Activated CD4-positive, CD25-positive, alpha-beta regulatory T cell treated with anti-CD3 and anti-CD28 coated beads, Interleukin-2, amount 50 U/mL, for 72 hours (primary cell): ENCODE measurements at places on chromosomes 12 and 14.

GRCh38 chr12:128056136-128056801, 210.7 kb upstream of the TMEM132C start:
- no peak for DNase-seq

- no peak for DNase-seq
Observed at GRCh38 chr14:50739186-50739585, 71.1 kb upstream of the SAV1 start.

GRCh38 chr12:100490056-100490455, 16.4 kb downstream of the NR1H4 start:
- DNase-seq, result no peak

GRCh38 chr14:60646226-60646818, 3.0 kb downstream of the SIX1 start:
- DNase-seq, result no peak

GRCh38 chr14:24064091-24064795, 7.1 kb upstream of the CPNE6 start:
- no peak for DNase-seq

DNA sequence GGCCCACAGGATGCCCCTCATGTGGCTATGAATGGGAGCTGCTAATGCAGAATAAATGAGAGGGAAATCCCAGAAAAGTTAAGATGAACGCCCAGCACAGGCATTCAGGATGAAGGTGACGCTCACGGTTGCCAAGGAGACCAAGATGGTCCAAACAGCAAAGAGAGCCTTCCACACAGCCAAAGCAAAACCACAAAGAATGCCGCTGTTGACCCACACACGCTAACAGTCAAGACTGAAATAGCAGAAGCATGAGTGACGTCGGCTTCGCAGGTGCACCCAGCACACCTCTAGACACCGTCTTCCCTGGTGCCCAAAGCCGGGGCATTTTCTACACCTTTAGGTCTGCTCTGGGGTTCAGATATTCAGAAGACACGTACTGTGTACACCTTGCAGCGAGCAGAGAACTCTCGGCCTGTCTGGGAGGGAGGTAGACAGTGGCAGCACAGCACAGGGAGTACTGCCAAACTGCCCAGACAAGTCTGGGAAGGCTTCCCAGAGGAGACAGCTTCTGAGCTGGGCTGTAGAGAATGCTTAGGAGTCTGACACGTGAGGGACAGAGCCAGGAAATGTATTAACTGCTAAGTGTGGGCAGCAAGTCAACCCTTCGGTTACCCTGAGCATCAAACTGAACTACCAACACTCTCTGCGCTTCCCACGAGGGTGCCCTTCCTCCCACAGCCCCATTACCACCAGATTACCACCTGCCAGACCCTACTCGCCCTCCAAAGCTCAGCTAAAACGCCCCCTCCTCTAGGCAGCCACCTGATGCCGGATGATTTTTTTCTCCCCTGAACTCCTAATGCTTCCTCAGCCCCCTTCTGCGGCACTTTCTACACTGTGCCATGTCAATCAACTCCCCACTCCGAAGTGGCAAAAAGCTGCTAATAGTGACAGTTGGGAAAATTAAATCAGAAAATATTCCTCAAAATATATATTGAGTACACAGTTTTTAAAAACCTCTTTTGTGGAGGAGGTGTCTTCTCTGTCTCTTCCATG, 50.1 kb downstream of the CCDC88C start:
- peak; percentile 64 for DNase-seq

DNA sequence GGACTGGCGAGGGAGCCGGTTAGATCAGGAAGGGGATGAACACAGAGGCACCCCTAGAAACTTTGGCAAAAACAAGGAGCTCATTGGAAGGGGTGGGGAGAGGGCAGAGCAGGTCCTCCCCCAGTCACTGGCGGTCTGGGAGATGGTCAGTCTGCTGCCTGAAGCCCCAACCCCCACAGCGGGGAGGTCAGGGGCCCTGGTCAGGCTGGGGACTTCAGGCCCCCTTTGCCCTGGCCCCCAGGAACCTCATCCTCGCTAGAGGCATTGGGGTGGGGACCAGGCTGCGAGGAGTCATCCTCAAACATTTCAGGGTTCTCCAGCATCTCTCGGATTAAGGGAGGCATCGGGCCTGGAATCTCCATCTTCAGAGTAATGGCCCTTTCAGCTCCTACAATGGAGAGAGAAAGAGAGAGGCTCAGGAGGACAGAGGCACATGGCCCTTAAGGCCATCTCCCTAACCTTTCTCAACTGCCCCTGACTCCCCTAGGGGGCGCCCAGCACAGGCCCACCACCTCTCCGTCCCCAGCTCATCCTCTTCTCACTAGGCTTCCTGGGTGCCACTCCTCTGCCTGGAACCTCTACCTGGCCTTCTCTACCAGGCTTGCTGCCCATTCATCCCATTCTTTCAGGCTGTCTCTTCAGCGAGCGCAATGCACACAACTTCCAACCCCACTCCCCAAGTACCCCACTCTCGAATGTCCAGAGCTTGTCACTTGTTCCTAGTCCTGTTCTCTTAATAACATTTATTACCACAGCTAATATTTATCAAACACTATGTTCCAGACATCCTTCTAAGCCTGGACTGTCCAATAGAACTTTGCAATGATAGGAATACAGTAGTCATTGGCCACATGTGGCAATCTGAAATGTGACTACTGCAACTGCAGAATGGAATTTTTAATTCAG, 4.7 kb upstream of the ITGB7 start:
- no peak for DNase-seq
